Dorsolateral prefrontal cortex (tissue), 122 donors: ENCODE measurements at places on chromosomes 12 and 14.
A peak's percentile ranks its signal among the peaks of the same experiment; 100 is the strongest.

GRCh38 chr14:100193417-100194357 lies 34.2 kb upstream of the DEGS2 start:
- DNase-seq = peak; percentile 57

- no peak for DNase-seq
Measured at GRCh38 chr14:102930138-102930752, 7.8 kb downstream of the AMN start.

DNA sequence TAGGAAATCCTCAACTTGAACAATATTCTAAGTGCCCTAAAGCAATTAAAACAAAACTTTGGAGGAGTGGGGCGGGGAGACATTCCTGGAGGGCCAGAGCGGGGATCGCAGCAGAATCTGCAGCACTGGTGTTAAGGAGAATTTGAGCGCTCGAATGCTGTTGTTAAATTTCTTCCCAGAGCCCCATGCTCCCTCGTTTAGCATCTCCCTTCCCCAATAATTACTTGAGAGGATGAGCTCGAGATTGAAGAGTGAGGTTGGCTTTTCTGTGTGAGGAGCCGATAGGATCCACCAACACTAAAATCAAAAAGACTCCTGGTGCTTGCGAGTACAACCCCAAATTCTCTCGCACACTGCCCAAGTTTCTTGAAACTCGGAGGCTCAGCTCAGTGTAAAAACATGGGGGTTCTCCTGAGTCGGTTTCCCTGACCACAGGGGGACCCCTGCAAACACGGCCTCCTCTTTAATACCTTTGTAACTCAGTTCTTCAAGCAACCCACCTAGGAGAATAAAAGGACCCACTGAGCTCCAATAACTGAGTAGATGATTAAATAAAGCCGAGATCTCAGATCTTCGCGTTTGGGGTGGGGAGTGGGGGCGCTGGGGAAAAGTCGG lies 10.2 kb upstream of the FOXG1 start:
- DNase-seq = no peak

DNA sequence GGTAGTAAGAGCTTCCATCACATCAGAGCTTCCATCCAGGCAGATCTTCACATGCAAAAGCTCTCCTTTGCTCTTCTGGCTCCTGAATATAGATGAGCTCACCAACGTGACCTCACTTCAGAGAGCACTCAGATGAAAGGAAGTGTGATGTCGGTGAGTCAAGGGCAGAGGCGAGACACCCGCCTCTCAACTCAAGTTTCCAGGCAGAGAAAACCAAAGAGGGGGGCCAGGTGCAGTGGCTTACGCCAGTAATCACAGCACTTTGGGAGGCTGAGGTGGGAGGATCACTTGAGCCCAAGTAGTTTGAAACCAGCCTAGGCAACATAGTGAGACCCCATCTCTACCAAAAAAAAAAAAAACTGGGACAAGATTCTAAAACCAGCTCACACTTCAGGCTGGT lies 126.9 kb downstream of the DUSP6 start:
- DNase-seq = no peak

- no peak for DNase-seq
Measured at GRCh38 chr14:102396521-102396920, 33.8 kb downstream of the TECPR2 start.

DNA sequence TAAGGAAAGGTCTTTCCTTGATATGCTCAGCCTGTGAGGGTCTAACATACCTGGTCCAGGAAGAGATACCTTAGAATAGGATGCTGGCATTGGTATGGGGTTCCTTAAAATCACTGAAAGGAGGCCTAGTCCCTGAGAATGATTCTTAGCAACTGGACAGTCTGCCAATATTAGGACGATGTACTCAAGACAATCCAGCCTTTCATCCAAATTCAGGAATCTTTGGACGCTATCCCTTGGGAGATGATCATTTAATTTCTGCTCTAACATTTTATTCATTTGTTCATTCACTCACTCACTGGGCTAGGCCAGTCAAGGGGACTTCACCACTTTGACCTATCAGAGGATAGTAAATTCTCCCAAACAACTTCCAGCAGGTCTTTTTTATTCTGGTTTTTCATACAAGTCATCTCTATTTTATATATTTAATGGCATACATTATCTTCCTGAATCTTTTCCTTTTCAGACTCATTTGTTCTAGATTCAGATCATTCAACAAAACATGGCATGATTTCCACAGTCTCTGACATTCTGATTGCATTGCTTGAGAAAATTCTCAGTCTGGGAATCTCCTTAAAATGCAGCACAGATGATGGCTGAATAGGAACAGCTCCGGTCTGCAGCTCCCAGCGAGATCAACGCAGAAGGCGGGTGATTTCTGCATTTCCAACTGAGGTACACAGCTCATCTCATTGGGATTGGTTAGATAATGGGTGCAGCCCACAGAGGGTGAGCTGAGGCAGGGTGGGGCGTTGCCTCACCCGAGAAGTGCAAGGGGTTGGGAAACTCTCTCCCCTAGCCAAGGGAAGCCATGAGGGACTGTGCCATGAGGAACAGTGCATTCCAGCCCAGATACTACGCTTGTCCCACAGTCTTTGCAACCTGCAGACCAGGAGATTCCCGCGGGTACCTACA lies 118.0 kb upstream of the PRICKLE1 start:
- peak; percentile 42 for DNase-seq

DNA sequence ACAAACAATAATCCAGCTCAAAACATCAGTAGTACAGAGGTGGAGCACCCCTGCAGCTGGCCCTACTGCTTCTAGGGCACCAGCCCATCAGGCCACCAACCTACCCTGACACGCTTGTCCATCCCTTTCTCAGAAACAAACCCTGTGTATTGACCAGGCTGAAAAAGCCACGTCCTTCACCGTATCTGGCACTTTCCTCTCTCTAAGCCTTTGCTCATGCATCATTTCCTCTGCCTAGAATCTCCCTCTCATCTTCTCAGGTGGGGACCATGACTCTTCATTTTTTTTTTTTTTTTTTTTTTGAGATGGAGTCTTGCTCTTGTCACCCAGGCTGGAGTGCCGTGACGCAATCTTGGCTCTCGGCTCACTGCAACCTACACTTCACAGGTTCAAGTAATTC lies 25.3 kb upstream of the FLVCR2 start:
- no peak for DNase-seq

- no peak for DNase-seq
Measured at GRCh38 chr12:21984375-21984774, 43.1 kb upstream of the ABCC9 start.

- no peak for DNase-seq
Measured at GRCh38 chr12:95099270-95099790, 25.9 kb upstream of the NR2C1 start.

GRCh38 chr14:78849952-78850351 lies 679.8 kb downstream of the NRXN3 start:
- DNase-seq = no peak

DNA sequence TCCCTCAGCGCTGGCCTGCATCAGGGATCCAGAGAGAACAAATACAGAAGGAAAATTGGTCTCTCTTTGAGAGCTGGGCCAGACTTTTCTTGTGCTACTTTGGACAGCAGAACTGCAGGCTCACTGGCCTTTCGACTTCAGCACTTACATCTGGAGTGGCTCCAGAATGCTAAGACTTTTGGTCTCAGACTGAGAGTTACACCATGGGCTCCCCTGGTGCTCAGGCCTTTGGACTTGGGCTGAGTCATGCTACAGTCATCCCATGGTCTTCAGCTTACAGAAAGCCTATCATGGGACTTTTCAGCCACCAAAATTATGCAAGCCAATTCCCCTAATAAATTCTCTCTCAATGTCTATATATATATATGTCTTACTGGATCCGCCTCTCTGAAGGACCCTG lies 9.0 kb upstream of the CD163 start:
- DNase-seq = no peak

DNA sequence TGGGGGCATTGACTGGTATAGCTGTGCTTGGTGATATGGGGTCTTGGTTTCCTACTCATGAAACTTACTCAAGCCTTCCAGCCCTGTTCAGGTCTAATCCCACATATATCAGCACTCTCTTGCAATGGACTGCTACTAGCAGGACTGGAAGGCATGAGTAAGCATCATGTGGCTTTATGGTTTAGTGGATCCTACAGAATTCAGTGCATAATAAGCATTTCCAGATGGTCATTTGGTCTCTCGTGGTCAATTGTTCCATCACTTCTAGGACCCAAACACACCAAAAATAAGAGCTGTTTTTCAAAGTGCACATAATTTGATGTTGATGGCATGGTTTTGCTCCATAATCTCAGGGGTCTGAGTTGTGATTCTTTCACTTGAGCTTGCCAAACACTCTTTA lies 114.4 kb downstream of the LMNTD1 start:
- no peak for DNase-seq

DNA sequence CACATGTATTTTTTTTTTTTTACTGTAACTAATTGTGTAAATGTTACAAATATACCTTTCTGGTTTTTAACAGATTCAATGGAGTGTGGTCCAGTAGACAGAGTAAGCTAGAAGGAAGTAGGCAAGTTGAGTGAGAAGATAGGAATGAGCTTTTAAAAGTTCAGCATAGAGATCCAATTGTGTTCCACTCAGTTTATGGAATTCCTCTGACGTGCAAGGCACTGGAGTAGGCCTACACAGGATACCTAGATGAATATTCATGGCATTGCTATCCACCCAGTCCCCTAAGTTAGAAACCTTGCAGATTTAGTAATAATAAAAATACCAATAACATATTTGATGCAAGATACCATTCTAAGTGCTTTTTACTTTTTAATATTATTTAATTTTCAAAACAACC lies 225.6 kb upstream of the ARID2 start:
- DNase-seq = no peak

DNA sequence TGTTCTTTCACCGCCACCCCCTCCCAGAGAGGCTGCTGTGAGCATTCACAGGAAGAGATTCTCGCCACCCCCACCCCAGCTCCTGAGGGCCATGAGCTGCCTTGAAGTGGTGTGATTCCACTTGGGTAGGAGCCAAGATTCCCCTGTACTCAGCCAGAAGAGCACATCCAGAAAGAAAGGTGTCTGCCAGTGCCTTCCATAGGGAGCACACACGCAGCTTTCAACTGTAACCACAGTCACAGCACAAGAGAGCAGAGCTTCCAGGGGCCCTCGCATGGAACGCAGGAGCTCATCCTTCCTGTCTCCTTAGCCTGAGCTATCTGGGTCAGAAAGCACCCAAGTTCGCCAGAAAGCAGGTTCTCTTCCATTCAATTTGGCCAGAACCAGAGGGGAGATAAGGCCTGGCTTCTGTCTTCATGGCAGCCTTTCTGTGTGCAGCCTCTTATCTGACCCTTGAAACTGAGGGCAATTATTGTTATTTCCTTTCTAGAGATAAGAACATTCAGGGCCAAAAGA lies 66.6 kb upstream of the SCN8A start:
- DNase-seq = no peak

DNA sequence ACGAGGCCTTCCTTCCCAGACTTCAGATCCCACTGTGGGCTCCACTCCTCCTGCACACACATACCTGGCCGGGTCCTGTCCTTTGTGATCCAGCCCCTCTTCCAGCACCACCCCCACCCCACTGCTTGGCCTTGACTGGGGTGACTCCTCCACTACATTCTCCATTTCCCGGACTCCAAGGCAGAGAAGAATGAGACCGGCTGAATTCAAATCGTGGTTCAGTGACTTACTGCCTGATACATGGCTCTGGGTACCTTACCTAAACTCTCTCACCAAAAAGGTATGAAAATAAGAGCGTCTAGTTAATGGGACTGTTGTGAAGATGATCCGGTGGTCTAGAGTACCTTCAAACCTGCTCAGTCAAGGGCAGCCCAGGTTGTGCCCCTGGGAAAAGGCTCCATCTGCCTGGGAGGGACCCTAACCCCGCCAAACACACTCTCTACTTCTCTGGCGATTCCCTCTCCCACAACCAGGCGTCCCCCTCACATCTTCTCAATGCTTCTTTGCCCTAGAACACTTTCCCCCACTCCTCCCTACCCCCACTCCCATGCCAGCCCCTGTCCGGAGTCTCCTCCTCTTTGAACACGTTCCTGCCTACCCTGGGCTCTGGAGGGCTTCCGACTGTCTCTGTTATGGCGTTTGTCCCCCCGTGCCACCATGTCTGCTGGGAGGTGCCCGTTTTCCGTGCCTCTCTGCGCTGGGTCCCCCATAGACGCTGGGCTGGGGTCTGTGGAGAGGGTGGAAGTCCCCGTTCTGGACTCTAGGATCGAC lies 1.5 kb upstream of the ZBTB42 start:
- DNase-seq = no peak

GRCh38 chr14:60064491-60065072 lies 27.1 kb upstream of the PCNX4 start:
- DNase-seq = no peak

DNA sequence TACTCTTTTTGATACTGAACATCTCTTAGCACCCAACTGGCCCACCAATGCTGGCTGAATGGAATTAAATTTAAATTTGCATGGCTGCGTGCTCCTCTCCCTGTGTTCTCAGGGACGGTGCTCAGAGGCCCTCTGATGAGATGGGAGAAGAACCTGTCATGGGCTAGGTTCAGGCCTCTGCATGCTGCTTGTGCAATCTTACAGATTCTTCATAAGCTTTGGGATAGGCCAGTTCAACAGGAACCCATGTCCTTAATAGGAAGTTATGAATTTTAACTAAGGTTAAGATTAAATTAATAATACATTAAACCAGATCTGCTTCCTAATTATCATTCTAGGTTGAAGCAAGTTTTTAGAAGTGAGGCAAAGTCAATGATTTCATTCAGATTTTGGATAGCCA lies 119.7 kb upstream of the LRIG3 start:
- no peak for DNase-seq

DNA sequence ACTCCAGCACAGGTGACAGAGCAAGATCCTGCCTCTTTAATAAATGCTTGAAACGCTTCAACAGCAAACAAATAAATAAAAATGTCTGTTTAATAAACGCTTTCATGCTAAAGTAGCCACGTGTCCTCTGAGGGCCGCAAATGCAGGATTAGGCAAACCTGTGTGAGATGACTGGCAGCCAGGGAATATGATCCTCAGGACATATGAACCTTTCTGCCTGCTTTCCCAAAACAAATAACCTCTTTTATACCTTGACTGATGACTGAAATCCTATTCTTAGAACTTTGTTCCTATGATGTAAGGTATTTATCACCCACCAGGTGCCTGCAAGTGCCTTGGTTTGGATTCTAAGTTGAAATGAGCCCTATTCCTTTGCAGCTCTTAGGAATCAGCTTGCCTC lies 14.5 kb upstream of the FLVCR2 start:
- DNase-seq = no peak

GRCh38 chr14:29906256-29906870 lies 21.3 kb downstream of the PRKD1 start:
- no peak for DNase-seq

GRCh38 chr14:58238252-58239243 lies 6.1 kb upstream of the PSMA3 start:
- DNase-seq = no peak
